ENCODE measurements at places on chromosomes 4 and X.
A peak's percentile ranks its signal among the peaks of the same experiment; 100 is the strongest.

DNA sequence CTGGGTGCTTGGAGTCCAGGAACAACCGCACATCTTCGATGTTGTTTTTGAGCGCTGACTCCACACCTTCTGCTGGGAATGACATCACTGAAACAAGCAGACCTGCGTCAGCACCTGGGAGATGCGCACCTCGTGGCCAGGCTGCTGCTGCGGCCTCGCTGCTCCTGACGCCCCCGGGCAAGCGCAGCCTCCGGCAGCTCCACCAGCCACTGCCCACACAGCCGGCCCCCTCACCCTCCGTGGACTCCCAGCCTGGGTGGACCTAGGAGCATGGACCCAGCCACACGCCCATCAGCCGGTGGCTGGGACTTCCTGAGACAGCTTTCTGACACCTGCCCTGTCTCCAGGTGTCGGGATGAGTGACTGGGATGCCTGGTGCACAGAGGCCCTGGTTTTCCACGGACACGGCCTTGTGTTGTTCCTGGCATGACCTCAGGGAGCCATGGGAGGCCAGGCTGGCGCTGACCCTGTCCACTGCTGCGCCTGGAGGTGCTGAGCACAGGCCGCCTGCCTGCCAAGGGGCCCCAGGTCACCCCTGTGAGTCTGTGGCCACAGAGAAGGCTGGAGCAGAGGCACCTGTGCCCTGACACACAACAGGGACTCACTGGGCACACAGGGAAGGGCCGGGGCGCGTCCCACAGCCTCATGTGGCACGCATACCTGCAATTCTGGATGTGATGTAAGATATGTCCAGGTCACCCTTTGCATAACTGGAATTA lies 48.6 kb downstream of the GAK start:
- no peak for DNase-seq

- no peak for DNase-seq
Measured at GRCh38 chr4:108519911-108520601, 100.3 kb upstream of the RPL34 start.

DNA sequence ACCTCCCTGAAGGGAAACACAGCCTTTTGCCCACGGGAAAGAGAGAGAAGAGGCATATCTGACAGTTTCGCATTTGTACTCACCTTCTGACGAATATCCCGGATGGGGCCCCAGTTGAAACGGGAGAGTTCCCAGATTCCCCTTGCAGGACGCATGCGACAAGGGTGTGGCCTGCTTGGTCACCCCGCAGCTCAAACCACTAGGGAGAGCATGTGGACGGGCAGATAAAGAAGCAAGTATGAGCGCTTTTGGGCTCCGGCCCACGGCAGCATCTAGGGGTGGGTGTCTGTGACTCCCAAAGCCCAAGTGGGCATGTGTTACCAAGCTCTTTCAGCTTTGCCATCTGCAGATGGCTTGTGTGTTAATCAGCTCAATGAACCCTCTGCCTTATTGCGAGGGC lies 70.1 kb upstream of the MED14 start:
- no peak for DNase-seq

- DNase-seq = no peak
Measured at GRCh38 chrX:112941209-112941837, 100.7 kb upstream of the AMOT start.

DNA sequence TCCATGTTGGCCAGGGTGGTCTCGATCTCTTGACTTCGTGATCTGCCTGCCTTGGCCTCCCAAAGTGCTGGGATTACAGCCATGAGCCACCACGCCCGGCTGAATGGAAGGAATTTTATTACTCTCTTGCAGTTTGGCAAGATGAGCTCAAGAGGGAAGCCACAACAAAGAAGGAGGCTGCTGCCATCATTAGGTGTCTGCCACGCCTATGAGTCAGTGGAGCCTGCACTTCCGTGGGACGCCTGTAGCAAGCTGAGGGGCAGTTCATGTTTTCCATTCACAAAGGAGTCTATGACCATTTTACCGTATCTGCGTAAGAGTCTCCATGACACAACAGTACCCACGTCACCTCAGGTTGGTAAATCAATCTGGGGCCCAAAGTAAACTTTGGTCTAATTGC lies 51.2 kb upstream of the CHRNA9 start:
- DNase-seq = peak; percentile 82

DNA sequence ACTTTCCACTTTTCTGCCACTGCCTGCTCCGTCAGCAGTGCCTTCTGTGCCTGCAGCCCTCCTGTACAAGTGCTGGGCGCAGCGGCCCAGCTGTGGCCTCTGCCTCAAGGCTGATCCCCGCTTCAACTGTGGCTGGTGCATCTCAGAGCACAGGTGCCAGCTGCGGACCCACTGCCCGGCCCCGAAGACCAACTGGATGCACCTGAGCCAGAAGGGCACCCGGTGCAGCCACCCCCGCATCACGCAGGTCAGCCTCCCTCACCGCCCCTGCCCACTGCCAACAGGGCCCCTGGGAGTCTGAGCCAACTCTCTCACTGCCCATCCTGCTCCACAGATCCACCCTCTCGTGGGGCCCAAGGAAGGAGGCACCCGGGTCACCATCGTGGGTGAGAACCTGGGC lies 7.5 kb downstream of the PLXNA3 start:
- no peak for DNase-seq

GRCh38 chrX:111831343-111831742 lies 44.6 kb upstream of the TRPC5OS start:
- no peak for DNase-seq

DNA sequence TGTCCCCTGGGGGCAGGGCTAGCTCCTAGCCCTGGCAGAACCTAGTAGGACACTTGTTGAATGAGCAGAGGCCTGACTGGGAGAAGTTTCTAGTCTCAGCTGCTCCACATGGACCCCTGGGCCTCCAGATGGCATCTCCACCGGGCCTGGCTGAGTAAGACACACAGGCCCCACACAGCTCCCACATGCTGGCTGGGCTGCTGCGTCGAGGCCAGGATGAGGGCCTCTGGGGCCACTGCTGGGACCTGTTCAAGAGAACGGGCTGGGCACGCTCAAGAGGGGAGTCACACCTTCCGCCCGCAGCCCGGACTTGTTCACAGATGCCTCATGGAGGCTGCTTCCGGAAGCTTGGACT lies 4.2 kb upstream of the HGFAC start:
- no peak for DNase-seq

GRCh38 chr4:147793569-147794313 lies 61.9 kb downstream of the ARHGAP10 start:
- no peak for DNase-seq

DNA sequence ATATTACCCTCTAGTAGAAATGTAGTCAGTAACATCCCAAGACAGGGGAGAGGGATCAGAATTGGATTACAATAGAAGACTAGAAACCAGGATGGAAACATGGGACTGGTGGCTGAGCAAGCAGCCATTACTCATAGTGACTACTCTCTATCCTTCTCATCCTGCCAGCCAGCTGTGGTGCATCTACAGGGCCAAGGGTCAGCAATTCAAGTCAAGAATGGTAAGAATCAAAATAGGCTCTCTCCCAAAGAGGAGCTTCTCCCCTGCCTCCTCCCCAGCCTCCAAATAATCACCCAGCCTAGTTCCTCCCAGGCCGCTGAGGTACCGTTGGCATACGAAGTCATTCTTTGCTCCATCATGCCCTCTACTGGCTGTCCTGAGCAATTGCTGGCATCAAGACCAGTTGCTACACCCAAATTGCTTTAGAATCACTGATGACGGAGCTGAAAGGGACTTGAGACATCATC lies 19.4 kb downstream of the AWAT2 start:
- peak; percentile 65 for DNase-seq

GRCh38 chr4:100311181-100311580 lies 120.9 kb upstream of the DDIT4L start:
- DNase-seq = no peak

DNA sequence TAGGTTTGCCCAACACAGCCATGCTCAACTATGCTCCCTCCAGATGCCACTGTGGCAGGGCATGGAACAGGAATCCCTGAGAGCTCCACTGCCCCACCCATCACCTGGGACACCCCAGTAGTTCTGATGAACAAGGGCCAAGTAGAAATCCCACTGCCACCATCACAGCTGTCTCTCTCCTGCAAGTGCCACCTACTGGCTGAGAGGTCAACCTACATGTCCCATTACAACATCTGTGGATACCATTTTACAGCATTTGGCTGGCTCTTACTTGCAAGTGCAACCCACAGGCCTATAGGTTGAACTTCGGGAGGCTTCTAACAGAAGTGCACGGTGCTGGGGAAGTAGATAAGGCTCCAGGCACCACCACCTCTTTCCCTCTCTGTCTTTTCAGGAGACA lies 142.5 kb downstream of the CXXC4 start:
- no peak for DNase-seq

DNA sequence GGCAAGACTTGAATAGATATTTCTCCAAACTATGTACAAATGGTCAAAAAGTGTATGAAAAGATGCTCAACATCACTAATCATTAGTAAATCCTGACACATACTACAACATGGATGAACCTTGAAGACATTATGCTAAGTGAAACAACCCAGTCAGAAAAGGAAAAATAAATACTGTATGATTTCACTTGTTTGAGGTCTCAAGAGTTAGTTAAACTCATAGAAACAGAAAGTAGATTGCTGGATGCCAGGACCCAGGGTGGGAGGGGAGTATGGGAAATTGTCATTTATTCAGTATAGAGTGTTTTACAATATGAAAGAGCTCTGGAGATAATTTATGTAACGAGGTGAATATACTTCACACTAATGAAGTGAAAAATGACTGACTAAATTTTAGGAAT lies 32.4 kb downstream of the PRMT9 start:
- DNase-seq = no peak

DNA sequence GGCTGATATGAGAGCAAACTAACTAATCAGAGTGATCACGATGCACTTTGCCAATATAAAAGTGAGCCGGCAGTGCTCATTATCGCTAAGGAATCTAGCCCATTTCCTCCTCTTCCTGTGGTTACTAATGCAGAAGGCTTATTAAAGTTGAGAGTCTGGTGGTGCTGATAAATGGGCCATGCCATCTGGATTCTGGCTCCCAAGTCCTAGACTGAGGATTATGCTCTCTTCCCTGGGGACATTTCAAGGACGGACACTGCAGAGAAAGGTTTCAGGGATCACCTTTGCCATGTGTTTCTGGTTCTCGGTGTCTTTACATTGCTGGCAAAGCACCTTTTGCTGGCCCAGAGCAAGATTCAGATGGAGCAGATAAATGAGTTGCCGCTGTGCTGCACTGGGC lies 85.3 kb downstream of the RTL5 start:
- peak; percentile 30 for DNase-seq

DNA sequence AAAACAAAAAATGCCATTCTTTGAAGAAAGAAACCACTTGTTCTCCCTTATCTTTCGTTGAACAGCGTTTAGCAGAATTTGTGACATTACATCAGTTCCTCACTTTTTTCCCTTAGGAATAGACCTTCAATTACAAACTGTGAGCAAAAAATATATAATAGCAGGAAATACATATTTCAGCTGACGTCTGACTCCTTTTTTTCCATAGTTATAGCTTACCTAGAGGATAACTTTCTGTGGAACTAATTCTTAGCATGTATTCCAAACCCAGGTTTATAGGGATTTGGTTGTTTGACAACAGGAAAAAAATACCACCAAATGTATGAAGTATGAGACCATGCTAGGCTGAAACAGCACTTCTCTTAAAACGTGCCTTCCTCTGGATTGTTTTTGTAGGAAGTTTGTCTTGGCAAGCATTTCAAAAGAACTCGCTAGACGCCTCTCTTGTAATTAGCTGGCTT lies 2.0 kb upstream of the LIMCH1 start:
- no peak for DNase-seq

- DNase-seq = no peak
Measured at GRCh38 chr4:44056721-44057151, 391.9 kb downstream of the KCTD8 start.

All from activated CD8-positive, alpha-beta memory T cell treated with anti-CD3 and anti-CD28 coated beads for 24 hours (primary cell).